Left lung (tissue), 14 donors: ENCODE measurements at places on chromosomes 16 and 17. TPM values are rescaled to one million over a fixed set of nuclear protein-coding genes. Genes with fewer than 3 reads are reported as not detected.

DNA sequence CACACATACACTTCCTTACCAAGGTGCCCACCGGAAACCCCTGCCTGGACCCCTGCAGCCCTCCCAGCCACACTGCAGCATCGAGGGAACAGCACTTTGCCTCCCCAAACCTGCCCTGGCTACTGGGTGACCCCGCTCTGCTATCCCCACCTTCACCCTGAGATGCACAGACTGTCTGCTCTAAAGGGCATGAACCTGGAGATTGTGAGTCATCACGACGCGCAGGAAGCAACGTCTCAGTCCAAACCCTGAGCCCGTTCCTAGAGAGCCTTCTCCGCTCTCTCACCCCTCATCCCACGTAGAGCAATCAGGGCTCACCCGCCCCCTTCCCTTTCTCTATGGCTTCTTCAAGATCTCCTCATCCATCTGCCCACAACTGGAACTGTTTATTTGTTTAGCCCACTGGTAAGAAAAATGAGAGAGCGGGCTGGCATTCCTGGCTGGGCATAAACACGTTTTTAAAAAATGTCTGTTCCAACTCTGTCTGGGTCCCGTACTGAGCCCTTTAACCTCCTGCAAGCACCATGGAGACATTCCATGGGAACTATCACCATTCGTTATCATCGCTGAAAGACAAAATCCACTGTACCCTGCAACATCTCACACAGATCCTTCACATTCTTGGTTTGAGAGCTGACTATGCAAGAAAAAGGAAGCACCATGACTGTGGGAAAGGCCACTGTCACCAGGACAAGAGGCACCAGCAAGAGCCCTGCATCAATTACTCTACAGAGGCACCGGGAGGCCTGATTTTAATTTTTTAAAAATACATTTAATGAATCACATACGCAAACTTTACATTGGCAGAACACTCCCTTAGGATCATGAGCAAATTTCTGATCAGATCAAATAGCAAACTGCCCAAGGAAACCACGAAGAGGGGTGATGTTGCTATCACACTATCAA lies 28.2 kb downstream of the ZFHX3 start:
- no peak for DNase-seq

DNA sequence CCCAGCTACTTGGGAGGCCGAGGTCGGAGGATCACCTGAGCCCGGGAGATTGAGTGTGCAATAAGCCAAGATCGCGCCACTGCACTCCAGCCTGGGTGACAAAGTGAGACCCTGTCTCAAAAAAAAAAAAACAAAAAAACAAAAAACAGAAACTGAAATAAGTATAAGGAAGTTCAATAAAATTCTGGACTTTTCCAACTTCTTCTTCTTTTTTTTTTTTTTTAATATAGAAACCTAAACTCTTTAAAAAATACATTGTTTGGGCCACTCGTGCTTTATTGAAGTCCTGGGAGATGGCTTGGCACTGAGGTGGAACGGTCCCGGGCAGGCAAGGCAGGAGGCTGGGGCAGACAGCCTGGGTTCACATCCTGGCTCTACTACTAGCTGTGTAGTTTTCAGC lies 36.8 kb downstream of the KATNIP start:
- DNase-seq: no peak

DNA sequence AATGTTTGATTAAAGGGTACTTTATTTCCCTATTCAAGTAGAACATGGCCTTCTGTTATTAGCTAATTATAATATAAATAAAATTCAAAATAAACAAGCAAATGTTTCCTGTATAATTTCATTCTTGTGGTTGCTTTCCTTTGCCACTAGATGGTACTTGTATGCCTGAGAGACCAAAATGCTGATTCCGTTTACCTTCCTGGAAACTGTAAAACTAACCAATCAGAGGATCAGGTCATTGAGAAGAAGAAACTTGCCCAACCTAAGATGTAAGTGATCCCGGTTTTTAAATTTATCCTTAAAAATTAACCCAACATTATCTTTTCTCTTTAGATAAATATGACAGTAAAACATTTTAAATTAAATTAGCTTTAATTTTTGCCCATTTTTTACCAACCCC lies 8.1 kb upstream of the ABCA5 start:
- no peak for DNase-seq

- no peak for DNase-seq
Measured at GRCh38 chr17:63735691-63736090, 5.9 kb downstream of the STRADA start.

DNA sequence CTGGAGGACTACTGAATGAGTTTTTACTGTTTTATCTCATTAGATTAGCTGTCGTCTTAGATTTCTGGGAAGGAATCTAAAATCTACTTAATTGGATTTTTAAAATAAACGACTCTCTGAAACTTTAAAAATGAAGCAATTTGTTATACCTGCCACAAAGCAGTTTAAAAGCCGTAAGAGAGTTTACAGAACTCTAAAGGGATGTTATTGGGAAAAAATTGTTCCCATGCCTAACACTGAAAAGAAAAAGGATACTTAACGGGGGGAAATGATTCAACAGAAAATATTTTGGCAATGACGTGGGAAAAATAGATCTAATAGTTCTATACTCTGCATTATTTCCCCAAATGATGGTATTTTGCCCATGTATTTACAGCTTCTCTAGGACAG lies 27.0 kb downstream of the ARHGAP17 start:
- DNase-seq: no peak

DNA sequence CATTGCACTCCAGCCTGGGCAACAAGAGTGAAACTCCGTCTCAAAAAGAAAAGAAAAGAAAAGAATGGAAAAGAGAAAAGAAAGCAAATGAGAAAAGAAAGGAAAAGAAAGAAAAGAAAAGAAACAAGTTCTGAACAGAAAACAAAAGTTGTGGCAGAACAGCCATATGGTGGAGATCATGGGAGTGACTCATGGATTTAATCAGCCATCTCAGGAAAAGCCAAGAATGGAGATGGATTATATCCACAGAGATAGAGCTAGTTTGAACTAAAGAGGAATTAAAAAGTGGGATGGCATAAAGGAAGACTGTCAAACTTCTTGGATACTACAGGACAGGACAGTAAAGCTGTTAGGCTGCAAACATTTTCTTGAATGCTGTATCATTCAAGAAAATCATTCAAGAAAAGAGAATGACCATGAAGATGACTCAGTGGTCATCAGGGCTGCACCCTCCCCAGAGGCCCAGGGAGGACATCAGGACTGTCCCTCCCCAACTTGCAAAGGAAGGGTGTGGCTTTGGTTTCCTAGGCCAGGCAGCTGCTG lies 120.6 kb downstream of the USP22 start:
- DNase-seq: no peak

Gene GPR142
- 0.08 TPM for polyA plus RNA-seq

Gene NRN1L
- polyA plus RNA-seq: 1.9 TPM

GRCh38 chr17:39283896-39284295 lies 58.2 kb upstream of the STAC2 start:
- DNase-seq: no peak

GRCh38 chr16:85967111-85967510 lies 68.1 kb downstream of the IRF8 start:
- DNase-seq: no peak

Gene CCL1
- polyA plus RNA-seq: not detected

DNA sequence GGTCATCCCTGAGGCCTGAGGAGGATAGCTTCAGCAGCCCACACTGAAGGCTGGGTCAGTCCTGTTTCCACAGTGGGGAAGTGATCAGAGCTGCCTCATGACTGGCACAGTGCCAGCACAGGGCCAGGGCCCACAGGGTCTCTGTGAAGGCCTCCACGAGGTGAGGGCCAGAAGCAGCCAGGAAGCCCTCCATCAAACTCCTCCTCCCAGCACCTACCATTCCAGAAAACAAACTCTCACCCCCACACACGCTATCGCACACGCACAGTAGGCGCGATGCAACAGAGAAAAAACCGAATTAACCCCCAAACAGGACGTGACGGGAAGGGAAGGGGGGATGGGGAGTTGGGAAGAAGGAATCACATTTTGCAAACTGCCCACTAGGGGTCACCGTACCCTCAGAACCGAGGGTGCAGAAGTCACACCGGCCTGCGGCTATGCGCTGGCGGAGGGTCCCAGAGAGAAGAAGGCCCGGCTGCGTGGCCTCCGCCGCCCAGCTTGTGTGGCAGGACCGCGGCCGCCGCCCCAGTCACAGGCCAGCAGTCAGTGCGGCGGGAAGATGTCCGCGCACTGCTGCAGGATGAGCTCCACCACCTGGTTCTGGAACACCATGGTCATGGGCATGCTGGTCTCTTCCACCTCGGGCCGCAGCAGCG lies 37.6 kb downstream of the ARHGAP27 start:
- peak; percentile 84 for DNase-seq
